ENCODE measurements at places on chromosomes 12 and 14.

- DNase-seq, result no peak
These were observed 43.4 kb downstream of the TEAD4 start for GRCh38 chr12:3002646-3003045.

DNA sequence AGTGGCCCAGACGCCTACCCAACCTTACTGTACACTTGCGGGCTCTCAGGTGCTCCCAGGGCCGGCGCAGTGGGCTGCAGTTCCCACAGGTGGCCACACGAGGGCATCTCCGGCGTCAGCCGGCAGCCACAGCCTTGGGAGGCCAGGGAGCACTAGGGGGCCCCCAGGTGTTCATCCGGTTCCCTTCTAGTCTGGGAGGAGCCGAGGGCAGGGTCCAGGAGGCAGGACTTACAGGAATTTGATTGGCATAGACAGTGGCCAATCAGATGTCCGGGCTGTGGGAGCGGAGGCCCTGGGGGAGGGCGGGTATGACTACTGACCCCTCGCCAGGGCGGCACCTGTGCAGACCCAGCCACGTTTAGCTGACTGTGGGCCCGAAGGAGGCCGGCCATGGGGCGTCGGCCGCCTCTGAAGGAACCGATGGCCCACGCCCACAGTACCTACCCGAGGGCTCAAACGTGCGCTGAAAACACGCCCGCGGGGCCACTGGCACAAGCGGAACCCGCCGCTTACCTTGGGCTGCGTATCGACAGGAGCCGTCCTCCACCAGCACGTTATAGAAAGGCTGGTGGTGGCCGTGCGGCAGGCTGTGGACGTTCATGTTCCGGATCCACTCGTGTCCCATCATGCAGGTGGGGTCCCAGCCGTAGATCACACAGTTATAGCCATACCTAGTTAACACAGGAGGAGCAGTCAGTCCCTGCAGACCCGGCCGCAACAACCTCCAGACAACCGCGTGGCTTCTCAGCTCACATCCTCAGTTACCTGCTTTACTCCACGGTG is 34.8 kb downstream of the FBXO21 start:
- DNase-seq, result peak; percentile 87

- DNase-seq, result peak; percentile 53
These were observed 620 bp downstream of the PGAM5 start for GRCh38 chr12:132711080-132711843.

GRCh38 chr14:100660882-100661635 is 65.6 kb upstream of the DLK1 start:
- no peak for DNase-seq

- DNase-seq, result no peak
These were observed 23.4 kb upstream of the BMP4 start for GRCh38 chr14:53979747-53980642.

GRCh38 chr12:51448618-51449256 is 24.1 kb downstream of the SLC4A8 start:
- no peak for DNase-seq

- no peak for DNase-seq
These were observed 48.7 kb upstream of the USP15 start for GRCh38 chr12:62211510-62211909.

GRCh38 chr12:64010069-64010686 is 165.7 kb downstream of the SRGAP1 start:
- peak; percentile 9 for DNase-seq

- no peak for DNase-seq
These were observed 16.1 kb upstream of the ADSS1 start for GRCh38 chr14:104707608-104708595.

DNA sequence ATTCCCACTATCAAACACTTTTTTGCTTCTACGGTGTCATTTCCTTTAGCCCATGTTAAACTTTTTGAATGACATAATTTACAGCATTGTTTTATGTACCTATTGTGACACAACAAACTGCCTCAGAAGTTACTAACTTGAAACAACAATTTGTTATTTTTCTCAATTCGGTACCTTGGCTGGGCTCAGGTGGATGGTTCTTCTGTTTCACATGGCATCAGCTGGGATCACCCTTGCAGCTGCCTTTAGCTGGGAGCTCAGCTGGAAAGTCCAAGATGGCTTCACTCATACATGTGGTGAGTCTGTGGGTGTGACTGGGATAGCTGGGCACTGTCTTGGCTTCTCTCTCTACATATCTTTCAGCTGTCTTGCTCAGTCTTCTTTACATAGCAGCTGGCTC is 156.0 kb downstream of the GXYLT1 start:
- no peak for DNase-seq

- DNase-seq, result no peak
These were observed 37.6 kb downstream of the CEP83 start for GRCh38 chr12:94421868-94422740.

- DNase-seq, result peak; percentile 26
These were observed 6.0 kb downstream of the TMCC3 start for GRCh38 chr12:94644141-94644979.

- no peak for DNase-seq
These were observed 790.8 kb upstream of the TBX3 start for GRCh38 chr12:115474539-115475353.

- no peak for DNase-seq
These were observed 56.1 kb upstream of the FUT8 start for GRCh38 chr14:65356327-65356836.

GRCh38 chr14:33483110-33483509 is 467.8 kb downstream of the EGLN3 start:
- no peak for DNase-seq

DNA sequence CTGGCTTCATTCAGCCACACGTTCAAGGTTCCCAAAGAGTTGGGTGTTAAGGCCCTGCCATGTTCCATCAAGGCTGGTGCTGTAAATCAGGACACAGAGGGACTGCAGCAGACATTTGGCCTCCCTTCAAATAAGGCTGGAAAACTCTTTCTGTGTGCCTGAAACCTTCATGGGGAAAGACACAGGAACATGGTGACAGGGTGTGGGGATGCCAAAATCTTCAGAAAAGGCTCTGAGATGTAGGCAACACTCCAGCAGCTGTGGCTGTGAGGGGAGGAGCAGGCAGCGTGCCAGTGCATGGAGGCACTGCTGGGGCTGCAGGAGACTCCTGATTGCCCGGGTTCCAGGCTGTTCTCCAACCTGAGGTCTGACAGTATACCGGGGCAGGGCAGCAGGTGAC is 15.0 kb downstream of the POMT2 start:
- no peak for DNase-seq

DNA sequence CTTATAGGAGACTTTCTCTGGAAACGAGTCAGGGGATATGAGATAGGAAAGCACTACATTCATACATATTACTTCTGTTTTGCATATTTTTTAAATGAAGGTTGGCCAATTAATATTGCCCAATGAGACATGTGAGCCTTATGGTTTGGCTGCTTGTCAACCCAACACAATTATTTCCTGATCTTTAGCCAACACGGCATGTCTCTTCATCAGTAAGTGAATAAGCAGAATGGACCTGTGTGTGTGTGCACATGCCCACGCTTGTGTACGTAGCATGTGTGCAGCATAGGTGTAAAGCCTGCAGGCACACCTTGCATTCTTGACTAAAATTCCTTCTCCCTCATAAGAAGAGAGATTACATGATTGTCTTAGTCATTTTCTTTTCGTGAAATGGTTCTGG is 88.3 kb downstream of the STON2 start:
- no peak for DNase-seq

GRCh38 chr12:84696908-84697540 is 215.6 kb downstream of the SLC6A15 start:
- DNase-seq, result no peak

GRCh38 chr12:100324498-100324897 is 32.4 kb upstream of the SLC17A8 start:
- no peak for DNase-seq

GRCh38 chr14:101090976-101091375 is 187.5 kb upstream of the RTL1 start:
- DNase-seq, result no peak

- no peak for DNase-seq
These were observed 2.2 kb downstream of the GPATCH2L start for GRCh38 chr14:76153919-76154318.

- no peak for DNase-seq
These were observed 86.5 kb downstream of the PPM1H start for GRCh38 chr12:62848418-62848817.

GRCh38 chr14:101402936-101403660 is 158.2 kb upstream of the DIO3 start:
- DNase-seq, result no peak

GRCh38 chr12:32146074-32146873 is 39.6 kb downstream of the BICD1 start:
- DNase-seq, result no peak

DNA sequence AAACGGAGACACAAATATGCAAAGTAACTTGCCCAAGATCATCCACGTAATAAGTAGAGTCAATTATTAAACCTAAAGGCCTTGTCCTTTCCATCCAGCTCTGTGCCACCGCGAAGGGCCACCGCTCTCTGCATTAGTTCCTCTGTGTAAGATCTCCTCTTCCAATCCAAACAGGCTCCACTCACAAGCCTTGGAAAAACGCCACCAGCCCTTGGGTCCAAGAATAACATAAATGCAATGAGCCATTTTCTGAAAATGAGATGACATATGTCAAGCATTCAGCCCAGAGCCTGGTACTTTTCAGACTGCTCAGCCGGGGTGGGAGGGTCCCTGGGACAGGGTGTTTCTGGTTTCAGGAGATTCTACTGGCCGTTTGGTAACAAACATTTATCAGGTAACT is 30.0 kb downstream of the DGLUCY start:
- DNase-seq, result no peak

DNA sequence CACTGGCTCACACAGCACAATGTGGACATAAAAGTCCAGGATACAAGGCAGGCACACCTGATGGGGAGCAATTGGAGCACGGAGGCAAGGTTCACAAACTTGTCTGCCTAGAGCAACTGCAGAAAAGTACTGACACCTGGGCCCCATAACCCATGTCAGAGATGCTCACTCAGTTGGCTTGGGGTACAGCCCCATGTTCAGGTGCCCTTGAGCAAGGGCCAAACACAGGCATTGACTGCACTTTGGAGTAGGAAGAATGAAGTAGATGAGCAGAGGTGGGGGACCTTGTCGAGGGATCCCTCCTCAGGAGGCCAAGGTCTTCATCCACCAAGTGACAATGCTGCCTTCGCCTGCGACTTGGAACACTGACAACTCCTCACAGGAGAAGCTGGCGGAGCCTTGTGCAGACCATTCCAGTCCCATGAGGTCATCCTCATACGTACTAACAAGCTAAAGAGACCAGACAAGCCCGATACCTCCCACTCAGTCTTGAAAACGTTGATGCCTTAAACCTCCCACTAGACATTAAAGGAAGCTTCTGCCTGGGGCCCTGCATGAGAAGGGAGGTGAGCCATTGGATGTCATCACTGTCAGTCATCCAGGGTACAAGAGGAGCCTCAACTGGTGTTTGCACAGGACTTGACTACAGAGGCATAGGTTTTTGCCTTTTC is 42.5 kb upstream of the C14orf180 start:
- DNase-seq, result no peak

GRCh38 chr14:51539571-51540037 is 112.1 kb upstream of the FRMD6 start:
- no peak for DNase-seq

DNA sequence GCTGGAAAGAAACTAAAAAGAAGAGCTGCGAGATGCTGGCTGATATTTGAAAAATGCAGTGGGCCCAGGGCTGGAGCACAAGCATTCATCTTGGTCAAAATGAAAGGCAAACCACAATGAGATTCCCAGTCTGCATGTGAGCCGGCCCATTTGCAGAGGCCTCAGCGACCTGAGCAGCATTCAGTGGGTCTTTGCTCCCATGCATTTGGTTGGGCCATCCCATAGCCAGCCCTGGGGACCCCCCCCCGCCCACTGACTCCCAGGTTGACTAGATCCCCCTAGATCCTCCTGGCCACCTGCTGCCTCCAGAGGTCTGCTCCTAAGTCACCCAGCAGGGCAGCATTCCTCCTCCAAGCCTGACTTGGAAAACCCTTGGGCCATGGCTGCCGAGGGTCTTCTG is 59.8 kb downstream of the PRMT8 start:
- DNase-seq, result no peak

GRCh38 chr14:67941456-67942018 is 122.0 kb downstream of the RAD51B start:
- DNase-seq, result no peak

DNA sequence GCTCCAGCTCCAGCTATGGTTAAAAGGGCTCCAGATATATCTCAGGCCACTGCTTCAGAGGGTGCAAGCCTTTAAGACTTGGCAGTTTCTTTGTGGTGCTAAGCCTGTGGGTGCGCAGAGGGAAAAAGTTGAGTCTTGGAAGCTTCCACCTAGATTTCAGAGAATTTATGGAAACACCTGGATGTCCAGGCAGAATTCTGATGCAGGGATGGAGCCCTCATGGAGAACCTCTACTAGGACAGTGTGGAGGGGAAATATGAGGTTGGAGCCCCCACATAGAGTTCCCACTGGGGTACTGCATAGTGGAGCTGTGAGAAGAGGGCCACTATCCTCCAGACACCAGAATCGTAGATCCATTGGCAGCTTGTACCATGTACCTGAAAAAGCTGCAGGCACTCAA is 69.9 kb downstream of the SDR9C7 start:
- no peak for DNase-seq

DNA sequence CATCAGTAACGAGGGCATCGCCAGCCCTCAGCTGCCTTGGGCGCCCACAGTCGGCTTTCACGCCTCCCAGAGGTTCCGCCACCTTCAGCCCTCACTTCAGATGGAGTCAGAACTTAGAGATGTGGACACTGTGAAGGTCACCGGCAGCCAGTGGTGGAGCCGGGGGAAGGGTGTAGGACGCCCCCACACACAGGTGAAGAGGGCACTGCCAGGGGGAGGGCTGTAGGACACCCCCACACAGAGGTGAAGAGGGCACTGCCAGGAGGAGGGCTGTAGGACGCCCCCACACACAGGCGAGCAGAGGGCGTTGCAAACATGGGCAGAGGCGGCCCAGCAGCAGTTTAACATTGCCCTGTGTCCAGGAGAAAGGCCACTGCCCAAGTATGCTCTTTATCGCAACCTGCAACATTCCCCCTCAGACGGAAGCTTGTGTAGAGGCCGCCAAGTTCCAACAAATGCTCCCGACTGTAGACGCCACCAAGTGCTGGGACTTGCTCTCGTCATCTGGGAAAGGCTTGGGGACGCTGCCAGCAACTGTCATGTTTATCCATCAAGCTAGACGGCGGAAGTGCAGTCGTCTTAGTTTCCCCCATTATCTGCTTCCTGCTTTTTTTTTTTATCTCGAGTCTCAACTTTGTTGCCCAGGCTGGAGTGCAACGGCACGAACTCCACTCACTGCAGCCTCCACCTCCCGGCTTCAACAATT is 4.9 kb upstream of the ANKLE2 start:
- no peak for DNase-seq

DNA sequence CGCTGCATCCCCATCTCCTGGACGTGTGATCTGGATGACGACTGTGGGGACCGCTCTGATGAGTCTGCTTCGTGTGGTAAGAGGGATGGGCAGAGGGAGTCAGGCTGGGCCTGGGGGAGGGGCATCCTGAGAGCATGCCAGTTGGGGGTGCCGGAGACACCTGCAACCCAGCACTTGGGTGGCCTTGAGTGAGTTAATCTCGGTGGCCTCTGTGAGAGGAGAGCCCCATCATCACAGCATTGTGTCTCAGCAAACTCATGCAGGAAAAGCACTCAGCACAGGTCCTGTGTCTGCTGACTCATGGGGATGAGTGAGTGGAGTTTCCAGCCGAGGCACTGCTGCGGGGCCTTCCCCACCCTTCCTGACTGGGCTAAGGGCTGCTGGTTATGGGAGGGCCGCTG is 19.6 kb upstream of the LRP1-AS start:
- no peak for DNase-seq

GRCh38 chr12:47238669-47239114 is 158.9 kb upstream of the AMIGO2 start:
- DNase-seq, result no peak

All from GM10248 (cell line).